ENCODE measurements at places on chromosomes 2 and 18.

- DNase-seq: no peak
Measured at GRCh38 chr2:207768168-207768865, 1.4 kb downstream of the FZD5 start.

DNA sequence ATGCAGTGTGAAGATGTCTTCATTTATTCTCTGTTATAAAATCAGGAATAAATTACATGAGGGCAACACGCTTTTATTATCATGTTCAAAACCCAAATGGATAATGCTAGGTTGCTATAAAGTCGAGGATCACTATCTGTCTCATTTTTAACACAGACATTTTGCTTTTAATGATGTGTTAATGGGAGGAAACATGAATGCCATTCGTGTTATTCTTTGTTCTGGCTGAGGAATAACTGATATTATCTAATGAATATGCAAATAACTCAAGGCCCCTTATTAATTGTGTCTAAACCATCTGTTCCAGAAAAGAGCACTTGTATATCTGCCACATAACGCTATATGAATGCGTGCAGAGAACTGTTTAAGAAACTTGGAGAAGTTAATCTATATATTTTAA, 576.1 kb downstream of the DCDC2C start:
- no peak for DNase-seq

GRCh38 chr2:176035013-176035691, 33.1 kb upstream of the LNPK start:
- no peak for DNase-seq

DNA sequence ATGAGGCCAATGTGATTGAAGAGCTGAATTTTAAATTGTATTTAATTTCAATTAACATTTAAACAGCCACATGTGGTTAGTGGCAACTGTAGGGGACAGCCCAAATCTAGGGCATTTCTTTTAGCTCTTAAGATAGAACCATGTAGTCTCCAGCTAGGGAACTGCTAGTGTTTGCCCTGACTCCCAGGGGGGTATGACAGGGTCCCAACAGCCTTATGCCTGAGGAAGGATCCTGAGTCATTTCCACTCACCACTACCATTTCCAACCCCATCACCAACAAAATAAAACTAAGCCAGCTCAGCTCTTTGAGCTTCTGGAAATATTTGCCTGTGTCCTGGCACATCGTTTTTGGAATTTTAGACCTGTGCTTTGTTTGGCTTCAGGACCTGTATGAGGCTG, 13.7 kb upstream of the GMCL1 start:
- no peak for DNase-seq

DNA sequence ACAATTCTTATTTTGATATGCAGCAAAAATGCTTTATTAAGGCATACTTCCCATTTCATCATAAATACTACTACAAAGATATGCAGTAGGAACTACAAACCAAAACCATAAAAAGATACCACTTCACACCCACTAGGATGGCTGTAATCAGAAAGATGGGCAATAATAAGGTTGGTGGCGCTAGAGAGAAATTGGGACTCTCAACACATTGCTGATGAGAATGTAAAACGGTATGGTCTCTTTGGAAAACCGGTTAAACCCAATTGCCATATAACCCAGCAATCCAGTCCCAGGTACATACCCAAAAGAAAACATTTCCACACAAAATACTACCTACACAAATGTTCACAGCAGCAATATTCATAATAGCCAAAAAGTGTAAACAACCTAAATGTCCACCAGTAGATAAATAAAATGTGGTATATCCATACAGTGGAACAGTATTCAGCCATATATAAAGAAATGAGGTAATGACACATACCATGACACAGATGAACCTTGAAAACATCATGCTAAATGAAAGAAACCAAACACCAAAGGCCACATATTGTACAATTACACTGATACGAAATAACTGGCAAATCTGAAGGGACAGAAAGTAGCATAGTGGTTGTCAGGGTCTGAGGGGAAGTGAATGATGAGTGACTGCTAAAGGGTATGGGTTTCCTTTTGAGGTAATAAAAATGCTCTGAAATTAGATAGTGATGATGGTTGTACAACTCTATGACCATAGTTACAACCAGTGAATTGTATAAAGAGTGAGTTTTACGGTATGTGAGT, 12.7 kb downstream of the SP3 start:
- DNase-seq: no peak

GRCh38 chr2:10221976-10222870, 80.5 kb upstream of the HPCAL1 start:
- DNase-seq: no peak

- DNase-seq: no peak
Measured at GRCh38 chr18:76494231-76495005, 624 bp downstream of the ZNF516 start.

DNA sequence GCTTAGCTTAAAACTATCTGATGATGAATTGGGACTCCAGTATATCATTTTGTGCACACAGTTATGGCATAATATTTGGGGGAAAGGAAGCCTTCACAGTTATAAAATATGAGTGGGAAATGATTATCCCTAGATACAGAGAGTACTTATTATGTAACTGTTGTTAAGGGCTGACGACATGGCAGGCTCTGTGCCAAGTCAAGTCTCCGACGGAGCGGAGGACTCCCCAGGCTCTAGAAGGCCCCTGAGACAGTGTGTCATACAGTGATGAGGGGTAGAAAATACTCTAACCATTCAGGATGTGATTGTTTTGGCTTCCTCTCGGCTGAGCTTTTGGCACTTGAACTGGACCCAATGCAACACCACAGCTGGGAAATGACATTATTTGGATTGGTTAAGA, 211.8 kb downstream of the SLC8A1 start:
- peak; percentile 48 for DNase-seq

- DNase-seq: no peak
Measured at GRCh38 chr18:74139411-74139810, 8.2 kb downstream of the FBXO15 start.

DNA sequence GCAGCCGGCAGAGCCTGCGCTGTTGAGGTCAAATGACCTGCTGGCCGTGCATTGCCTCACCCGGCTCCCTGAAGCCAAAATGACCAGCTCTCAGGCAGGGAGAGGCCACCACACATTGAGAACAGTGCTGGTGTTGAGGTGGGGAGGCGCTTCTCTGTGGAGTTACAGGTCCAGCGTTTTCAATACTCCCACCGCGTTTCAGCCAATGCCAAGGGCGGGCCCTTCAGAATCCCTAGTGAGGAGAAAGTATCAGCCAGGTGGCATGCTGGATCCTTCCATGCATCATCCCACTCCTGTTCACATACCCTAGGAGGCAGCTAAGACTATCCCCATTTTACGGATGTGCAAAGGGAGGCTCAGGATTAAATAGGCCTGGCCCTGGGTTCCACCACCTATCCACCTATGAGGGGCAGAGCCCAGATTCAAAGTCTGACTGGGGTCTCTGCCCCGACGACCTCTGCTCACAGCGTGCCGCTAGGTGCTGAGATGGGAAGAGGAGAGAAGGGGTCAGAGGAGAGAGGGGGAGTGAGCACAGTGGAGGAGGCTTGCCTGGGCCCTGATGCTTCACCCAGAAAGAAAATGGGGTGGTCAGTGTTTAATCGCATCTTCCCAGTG, 137.6 kb upstream of the ID2 start:
- DNase-seq: no peak

DNA sequence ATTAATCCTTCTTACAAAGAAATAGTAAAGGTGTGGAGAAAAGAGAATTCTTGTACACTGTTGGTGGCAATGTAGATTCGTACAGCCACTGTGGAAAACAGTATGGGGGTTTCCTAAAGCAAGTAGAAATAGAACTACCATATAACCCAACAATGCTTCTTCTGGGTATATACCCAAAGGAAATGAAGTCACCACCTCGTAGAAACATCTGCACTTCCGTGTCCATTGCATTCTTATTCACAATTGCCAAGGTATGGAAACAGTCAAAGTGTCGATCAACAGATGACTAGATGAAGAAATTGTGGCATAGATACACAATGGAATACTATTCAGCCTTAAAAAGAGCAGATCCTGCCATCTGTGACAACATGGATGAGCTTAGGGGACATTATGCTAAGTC, 93.4 kb upstream of the TGIF1 start:
- DNase-seq: no peak

DNA sequence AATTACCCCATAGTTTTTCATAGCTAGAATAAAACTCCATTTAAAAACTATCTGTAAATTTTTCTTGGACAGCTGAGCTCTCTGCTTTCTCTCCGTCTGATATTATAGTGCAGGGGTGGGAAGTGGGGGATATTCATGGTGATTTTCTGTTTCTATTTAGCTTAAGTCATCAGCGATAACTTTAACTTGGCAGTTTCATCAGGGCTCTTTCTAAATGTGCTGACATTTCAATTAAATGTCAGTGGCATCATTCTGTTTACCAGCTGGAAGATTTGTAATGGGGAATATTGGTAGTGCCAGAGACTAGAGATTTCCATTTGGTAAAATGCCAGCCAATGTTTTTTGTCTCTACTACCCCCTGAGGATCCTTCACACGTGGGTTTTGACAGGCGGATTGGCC, 53.5 kb upstream of the CAPN13 start:
- DNase-seq: no peak

- DNase-seq: no peak
Measured at GRCh38 chr18:61972389-61973264, 79.8 kb upstream of the RNF152 start.

- no peak for DNase-seq
Measured at GRCh38 chr2:192983173-192983572, 788.4 kb upstream of the TMEFF2 start.

GRCh38 chr2:85042330-85042729, 71.4 kb downstream of the KCMF1 start:
- DNase-seq: no peak

- DNase-seq: no peak
Measured at GRCh38 chr18:21054252-21054821, 57.3 kb downstream of the ROCK1 start.

GRCh38 chr18:50866765-50867164, 12.2 kb upstream of the ME2 start:
- no peak for DNase-seq

- DNase-seq: no peak
Measured at GRCh38 chr2:124985270-124985669, 960.2 kb downstream of the CNTNAP5 start.

DNA sequence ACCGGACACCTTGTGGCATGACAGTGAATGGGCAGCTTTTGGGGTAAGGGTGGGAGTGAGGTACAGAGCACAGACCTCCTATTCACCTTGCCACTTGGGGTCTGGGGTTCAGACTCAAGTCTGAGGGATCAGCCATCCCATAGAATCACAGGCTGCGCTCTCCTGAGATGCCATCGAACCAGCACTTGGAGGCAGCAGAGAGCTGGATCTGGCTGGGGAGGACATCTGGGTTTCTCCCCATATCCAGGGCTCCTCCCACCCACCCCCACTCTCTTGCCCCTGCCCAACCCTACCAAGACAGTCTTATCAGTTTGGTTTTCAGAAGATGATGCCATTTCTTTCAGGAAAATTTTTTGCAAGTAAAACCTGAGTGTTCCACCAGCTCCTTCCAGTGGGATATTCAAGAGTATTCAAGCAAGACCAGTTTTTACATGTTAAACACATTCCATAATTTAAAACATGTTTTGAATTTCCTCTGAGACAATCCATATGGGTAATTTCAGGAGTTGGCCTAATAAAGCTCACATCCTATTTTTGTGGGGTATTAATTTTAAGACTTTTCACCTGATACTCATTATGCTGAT, 29.2 kb upstream of the TEX44 start:
- peak; percentile 47 for DNase-seq

DNA sequence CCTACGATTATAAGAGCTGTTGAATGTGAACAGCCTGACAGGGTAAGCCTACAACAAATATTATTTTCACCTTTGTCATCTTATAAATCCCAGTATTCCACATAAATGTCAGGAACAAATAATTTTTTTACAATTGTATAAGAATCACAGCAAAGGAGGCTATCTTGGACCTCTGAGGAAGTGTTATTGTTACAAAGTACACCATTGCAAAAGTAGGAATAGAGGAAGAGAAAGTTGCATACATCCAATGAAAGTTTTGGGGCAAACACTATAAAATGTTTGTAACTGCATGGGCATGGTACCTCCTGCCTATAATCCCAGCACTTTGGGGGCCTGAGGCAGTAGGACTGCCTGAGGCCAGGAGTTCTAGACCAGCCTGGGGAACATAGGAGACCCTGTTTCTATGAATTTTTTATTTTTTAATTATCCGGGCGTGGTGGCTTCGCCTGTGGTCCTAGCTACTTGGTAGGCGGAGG, 715 bp upstream of the MEMO1 start:
- DNase-seq: no peak

DNA sequence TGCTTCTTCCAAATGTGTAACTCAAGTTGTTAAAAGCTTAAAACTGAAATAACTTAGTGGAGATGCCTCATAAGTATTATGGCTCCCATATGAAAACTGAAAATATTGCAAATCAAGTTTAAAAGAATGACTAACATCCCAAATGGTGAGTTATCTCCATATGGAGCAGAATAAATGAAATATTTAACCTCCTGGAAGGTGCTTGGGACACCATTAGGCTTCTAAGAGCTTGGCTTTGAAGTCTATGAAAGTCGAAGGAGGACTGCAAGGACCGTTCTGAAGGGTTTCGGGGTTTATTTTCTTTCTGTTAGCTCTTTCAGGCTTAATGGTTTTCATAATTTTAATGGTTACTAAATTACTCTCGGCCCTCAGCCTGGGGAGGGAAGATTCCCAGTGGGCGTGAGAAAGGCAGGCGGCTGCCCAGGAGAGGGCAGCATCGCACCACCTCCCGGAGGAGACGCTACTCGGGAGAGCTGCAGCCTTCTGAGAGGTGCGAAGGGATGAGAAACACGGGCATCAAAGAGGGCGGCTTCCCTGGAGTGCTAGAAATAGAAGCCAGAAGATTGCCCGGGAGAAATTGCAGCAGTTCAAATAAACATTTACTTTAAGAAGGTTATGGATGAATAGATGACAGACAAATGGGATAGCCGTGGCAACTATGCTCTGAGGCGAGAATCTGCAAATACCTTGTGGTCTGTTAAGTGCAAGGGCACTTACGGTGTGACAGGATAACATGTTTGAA, 43.1 kb downstream of the MAP3K19 start:
- peak; percentile 26 for DNase-seq

DNA sequence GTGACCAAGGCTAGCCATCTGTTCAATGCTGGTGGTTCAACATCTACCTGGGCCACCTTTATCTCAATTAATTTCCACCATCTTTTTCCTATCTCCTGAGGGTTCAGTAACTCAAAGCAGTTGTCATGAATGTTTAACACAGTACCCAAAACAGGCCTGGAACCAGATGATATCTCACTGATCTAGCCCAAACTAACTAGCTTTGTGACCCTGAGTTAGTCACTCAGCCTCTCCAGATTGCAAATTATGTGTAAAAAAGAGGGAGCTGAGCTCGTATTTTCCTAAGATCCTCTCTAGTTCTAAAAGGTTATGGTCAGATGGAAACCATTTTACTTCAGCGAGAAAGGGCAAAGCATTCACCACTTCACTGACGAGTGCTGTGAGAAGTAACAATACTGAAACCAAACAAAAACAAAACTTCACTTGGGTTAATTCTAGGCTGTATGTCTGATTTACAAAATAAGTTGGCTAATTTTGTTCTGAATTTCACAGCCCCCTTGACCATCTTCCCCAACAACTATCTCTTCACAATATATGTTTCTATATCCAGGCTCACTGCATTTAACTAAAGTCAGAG, 14.8 kb downstream of the SPRED2 start:
- no peak for DNase-seq

- no peak for DNase-seq
Measured at GRCh38 chr2:168272225-168272624, 24.8 kb upstream of the STK39 start.

- no peak for DNase-seq
Measured at GRCh38 chr2:98643496-98644100, 35.2 kb downstream of the UNC50 start.

GRCh38 chr2:172102391-172103359, at the start of gene DLX2:
DLX2 (minus strand) TSS chr2:172102900; CDS start chr2:172102538, 362 bp downstream.
- no peak for DNase-seq

GRCh38 chr2:175468431-175469098, 287.1 kb upstream of the ATP5MC3 start:
- DNase-seq: no peak

Measured in nucleus accumbens (tissue), 56 donors.